AG09319 (cell line): ENCODE measurements at places on chromosomes 11 and 22.

- DNase-seq = peak; percentile 64
Observed at GRCh38 chr11:536841-537621, at the start of gene LRRC56. Gene LRRC56 (plus strand): TSS chr11:537527. CDS start chr11:540685, 3,158 bp downstream.

GRCh38 chr11:65159012-65159411 lies 11.0 kb upstream of the SPDYC start:
- no peak for DNase-seq

DNA sequence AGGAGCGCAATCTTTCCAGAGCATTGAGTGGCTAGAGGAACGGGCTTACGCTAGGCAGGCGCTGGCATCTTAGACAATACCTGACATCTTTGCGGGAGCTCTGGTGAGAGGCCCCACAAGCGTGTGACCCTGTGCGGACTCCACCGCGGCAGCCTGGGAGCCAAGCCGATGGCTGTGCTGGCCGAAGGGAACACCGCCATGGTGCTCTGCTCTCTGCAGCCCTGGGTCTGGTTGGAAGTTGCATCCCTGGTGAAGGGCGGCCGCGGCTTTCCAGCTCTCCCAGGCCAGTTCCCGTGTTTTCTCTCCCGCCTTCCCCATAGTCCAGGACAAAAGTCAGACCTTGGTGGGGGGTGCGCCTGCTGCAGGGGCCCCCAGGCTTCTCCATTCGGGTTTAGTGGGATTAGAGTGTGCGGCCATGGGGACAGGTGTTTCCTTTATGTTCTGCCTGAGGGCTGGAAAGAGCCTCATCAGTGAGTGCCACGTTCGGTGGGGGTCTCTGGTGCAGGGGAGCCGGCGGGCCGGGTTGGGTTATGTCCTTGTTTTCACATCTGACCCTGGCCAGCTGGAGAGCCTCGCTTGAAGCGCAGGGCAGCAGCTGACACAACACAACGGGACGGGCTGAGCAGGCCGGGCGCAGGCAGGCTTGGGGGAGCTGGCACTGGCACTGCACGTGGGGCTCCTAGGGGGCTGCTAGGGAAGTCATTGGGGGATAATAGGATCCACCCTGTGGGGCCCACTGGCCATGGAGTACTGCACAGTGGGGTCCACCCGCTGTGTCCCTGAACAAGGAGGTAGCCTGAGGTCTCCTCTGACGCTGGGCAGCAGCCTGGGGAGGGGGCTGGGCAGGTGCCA lies 94.8 kb downstream of the KCNQ1 start:
- DNase-seq = no peak

DNA sequence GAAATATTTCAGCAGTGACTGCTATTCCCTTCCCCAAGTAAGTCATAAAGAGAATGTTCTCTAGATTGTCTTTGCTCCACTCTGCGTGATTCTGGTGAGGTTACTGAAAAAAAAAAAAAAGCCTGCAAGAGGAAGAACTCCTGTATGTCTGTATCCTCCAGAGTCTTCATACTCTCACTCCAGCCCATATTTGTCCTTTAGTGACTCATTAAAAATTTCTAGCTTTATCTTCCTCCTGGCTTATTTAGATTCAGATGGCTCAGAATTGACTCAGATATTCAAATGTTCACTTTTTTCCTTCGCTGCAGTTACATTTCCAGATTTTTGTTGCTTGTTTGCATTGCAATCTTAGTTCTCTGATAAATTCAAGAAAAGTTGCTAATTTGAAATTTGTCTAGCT lies 76.3 kb upstream of the CNTN5 start:
- no peak for DNase-seq

DNA sequence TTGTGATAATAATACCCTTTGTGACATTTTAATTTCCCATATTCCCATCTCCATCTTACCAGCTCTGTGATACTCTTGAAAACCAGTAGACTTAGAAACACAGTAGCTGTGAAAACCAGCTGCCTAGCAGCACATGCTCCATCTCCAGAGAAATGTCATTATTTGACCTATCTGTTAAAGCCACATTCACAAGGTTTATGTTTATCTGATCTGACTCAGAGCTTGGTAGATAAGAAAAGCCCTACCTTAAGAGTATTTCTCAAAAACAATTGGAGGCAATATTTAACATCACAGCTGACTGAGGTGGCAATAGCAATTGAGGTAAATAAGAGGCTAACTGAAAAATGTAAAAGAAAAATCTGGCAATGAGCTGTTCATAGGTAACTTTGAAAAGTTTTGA lies 8.1 kb upstream of the ANO3 start:
- DNase-seq = no peak

- DNase-seq = no peak
Observed at GRCh38 chr11:15493921-15494620, 379.3 kb downstream of the INSC start.

- DNase-seq = no peak
Observed at GRCh38 chr11:120335556-120335907, 681 bp upstream of the ARHGEF12 start.

- no peak for DNase-seq
Observed at GRCh38 chr22:46159777-46160176, 9.5 kb downstream of the PPARA start.
